ENCODE measurements at places on chromosomes 7 and 10.
A peak's percentile ranks its signal among the peaks of the same experiment; 100 is the strongest.

DNA sequence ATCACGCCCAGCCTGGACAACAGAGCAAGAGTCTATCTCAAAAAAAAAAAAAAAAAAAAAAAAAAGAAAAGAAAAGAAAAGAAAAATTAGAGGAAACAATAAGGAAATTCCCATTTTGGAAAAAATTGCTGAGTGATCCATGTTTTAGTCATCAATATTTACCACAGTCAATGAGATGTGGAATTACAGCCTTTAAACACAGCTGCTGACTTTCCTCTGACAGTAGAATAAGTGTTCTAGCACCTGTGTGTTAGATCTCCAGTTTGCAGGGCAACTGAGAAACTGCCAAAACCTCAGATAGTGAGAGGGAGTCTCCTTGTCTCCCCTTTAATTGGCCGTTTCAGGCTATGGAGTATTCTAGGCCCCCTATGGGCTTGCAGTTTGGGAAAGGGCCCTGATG, 520.1 kb downstream of the KCNMA1 start:
- DNase-seq, result no peak

DNA sequence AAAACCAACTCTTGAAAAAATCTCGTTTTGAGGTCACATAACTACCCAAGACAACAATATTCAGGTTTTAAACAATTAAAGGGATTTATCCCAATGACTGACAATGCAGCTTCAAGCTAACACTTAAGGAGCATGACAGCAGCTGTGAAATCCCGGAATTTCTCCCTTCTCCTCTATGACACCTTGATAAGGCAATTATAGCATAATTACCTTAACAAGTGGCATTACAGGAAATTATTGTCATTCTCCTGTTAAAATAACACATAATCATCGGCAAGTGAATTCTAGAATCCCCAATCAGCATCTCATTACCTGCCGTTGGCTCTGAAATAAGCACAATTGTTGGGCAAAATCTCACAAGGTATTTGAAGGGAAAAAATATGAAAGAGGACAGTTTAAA, 417.0 kb upstream of the PFKP start:
- DNase-seq, result no peak

DNA sequence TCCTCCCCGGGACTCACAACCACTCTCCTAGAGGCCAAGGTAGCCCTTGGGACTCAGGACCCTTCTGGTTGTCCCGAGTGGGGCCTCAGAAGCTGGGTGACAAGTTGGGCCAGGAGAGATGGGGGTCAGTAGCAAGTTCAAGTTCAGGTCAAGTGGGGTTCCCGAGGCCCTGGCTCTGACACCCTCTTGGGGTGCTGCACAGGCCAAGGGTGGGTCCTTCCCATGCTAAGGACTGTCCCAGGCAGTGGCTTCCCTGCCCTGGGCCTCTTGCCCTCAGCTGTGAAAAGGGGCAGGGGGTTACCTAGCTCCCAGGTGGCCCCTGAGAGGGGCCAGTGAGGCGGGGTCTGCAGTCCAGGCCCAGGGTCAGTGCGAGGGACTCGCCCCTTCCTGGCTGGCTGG, 115.4 kb upstream of the TNRC18 start:
- no peak for DNase-seq

- DNase-seq, result peak; percentile 10
These were observed 19.9 kb downstream of the TCAF1 start for GRCh38 chr7:143882020-143882603.

- no peak for DNase-seq
These were observed 87.4 kb downstream of the LRRC4 start for GRCh38 chr7:127943541-127944521.

DNA sequence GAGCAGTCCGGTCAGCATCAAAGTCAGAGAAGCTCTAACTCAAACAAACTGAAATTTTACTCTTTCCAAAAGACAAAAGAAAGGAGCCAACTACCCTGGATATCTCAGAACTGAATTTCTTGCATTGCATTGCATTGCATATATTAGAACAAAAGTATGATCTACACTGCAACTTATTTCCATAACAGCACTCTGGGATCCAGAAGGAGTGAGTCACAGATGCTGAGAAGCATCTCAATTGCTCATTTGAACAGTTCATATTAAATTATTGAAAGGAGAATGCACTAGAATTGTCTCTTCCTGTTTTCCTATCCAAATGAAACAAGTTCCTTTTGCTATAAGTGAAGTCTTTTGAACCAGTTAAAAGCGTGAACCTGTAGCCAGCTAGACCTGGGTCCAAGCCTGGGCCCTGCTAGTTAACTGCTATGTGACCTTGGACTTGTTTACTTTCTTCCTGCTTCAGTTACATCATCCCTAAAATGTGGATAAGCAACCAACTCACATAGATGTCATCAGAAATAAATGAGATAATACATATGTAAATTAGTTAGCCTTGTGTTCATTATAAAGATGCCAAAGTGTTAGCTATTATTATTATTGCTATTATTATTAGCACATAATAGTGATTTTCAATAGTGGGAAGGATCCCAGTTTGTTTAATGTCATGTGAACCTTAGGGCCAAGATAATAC, 184.1 kb downstream of the CREB5 start:
- DNase-seq, result no peak

GRCh38 chr7:1557771-1558170, 1.8 kb upstream of the TMEM184A start:
- no peak for DNase-seq

DNA sequence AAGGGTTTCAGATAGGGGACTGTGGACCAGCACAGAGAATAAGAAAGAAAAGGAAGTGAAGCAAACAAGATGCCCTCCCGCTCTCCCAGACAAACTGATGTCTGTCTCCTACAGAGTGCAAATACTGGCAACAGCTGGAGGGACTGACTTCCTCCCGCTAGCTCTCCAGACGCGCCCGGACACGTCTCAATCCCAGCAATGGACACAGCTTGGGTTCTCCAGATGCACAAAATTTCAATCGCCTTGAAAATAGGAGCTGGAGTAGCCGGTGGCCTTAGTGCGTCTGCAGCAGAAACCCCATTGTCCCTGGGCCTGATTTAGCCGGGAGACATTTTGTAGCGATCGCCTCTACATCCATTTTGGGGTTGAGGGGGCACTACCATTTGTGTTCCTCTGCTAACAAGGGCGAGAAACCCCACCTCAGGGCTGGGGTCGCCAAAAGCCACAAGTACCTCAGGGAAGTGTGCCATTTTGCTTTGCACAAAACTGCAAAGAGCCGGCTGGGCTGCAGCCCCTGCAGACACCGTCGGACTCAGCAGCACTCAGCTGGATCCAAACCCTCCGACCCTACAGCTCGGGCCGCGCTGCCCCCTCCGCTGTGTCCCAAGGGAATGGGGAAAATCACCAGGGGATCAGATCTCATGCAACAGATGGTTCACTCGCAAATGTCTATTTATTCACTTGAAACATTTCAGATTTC, 5.9 kb downstream of the CPA2 start:
- DNase-seq, result no peak

DNA sequence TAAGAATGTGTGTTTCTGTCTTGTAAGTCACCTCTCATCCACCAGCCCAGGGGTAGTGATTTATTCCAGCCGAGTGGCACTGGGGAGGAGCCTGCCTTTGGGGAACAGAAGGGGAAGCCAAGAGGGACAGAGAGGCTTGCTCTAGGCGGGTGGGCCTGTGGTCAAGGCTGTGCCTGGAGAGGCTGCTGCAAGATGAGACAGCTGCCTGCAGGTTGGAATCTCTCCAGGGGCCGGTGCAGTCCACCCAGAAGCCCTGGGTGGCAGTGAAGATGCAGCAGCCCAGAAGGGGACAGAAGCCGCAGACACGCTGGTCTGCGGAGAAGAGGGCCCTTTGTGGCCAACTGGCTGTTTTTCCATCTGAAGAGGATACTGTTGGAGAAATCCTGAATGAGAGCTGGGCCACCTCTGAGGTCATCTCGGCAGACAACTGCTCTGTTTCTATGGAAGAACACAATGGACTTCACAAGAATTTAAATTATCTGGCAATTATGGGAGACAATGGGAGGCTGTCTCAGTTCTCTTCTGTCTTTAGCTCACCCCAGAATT, 175.7 kb downstream of the GFRA1 start:
- no peak for DNase-seq

DNA sequence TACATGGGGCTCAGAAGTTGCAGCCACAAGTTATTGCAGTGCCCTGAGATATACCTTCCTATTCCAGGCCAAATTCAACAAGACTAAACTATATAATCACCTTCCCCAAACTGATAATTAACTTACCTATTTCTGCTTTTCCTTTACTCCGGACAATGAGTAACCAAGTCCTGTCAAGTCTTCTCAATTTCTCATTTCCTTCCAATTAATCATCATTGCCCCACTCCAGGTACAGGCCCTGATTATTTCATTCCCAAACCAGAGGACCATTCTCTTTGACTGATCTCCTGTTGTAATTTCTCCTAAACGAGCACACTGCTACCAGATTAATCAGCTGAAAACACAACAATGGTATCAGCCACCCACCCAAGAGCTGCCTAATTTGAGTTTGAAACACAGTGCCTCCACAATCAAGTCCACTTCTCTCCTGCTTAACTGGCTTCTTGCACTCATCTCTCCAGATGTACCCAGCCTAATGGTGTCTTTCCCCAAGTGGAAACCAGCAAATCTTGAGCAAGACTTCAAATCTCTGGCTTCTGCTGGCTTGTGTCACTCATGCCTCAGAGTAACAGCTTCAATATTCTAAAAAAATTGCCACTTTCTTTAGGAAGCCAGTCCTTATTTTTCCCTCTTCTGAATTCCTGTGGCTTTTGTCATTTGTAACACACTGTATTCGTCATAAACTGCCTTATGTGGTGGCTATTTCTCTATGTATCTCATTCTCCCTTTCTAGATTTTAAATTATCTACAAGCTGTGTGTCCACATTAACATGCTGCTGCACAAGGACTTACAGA, 89.1 kb downstream of the CDK6 start:
- DNase-seq, result no peak

DNA sequence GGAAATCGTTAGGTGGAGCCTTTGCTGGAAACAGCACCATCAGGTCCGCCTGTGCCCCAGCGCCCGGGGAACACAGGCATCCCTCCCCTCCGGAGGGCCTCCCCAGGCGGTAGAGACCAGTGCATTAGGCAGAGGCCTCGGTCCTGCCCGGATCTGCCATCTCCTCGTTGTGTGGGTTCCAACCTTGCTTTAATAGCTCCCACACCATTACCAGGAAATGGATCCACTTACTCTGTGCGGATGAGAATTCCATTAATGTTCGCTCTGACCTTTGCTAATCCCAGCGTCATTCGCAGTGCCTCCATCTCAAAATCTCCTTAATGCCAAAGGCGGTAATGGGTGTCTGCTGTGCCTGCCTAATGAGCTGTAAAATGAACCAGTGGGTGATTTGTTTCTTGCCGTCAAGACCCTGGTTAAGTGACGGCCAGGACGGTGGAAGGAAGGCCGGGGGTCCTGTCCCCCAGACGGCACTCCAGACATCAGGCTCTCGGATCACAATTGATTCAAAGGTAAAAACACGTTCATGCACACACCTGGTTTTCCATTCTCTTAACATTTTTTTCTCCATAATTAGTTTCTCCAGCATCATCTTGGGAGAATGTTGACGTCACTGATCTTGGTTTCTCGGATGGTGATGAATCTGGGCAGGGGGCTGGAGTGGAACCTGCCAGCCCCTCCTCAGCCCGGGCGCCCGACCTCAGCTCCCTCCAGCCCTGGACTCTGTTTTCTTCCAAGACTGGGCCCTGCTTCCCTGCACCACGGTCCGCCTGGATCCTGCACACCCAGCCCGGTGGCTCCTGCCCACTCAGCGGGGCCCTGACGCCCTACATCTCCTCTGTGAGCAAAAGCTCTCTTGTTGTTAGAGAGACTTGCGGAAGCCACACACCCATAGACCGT, 22.8 kb upstream of the FAM20C start:
- DNase-seq, result no peak

DNA sequence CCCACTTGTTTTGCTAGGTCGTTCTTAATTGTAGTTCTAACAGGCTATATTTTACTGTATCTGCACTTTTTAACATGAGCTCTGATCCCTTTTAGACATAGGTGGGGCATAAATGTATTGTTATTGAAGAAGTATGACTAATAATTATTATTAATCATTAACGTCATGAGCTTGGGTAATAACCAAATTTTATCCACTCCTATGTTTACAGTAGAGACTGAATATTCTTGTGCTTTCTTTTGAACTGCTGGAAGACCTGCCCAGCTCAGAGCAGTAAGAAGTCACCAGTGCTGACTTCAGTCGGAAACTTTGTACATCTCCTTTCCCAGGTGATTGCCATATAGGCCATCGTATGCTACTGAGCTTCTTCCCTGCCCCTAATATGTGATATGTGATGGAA, 18.7 kb downstream of the PKD2L1 start:
- no peak for DNase-seq

DNA sequence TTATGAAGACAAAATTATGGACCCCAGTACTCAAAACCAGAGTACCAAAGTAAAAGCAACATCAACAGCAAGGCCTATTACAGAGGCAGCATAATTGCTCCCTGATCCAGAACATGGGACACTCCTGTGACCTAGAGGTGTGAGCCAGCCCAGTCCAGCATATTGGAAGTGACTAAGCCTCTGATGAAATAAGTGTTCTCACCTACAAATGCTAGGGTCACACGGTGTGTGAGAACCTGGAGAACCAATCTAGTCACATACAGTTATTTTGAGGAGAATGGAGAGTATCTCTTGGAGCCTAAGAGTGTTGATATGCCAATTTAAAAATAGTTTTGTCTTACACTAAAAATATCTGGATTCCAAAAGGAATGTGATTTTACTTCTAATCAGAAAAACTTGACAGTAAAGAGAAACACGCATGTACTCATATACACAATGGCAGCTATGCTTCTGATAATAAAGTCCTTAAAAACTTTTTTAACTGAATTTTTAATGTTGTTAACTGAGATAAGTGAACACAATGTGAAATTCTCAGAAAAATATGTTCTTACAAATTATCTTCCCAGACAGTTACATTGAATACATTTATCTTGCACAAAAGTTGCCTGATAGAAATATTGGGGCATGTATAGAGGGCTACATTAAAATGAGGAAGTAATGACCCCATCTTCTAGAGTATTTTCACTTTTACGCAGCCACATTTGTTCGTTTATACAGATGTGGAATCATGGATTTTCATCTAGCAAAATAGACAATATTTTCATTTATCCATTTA, 56.8 kb upstream of the CD36 start:
- DNase-seq, result no peak

All from foreskin melanocyte (primary cell).